ENCODE measurements at places on chromosomes 1 and 21.

GRCh38 chr1:26994020-26994786 is 711 bp downstream of the TRNP1 start:
- H3K4me3 ChIP-seq, result peak overlapping the region; percentile 84
- H3K27me3 ChIP-seq, result peaks cover 55% of the 10 kb centered on the region
- DNase-seq, result peak; percentile 20
- peaks cover 11% of the 10 kb centered on the region for H3K4me1 ChIP-seq
- H3K36me3 ChIP-seq, result no peaks in the 10 kb centered on the region

- H3K36me3 ChIP-seq, result peaks cover 5% of the 10 kb centered on the region
- H3K27me3 ChIP-seq, result no peaks in the 10 kb centered on the region
- DNase-seq, result no peak
- no peak overlapping the region for H3K27ac ChIP-seq
- no peak overlapping the region for H3K4me3 ChIP-seq
- peaks cover 7% of the 10 kb centered on the region for H3K4me1 ChIP-seq
Observed at GRCh38 chr1:23732363-23733224, 10.7 kb upstream of the ELOA start.

DNA sequence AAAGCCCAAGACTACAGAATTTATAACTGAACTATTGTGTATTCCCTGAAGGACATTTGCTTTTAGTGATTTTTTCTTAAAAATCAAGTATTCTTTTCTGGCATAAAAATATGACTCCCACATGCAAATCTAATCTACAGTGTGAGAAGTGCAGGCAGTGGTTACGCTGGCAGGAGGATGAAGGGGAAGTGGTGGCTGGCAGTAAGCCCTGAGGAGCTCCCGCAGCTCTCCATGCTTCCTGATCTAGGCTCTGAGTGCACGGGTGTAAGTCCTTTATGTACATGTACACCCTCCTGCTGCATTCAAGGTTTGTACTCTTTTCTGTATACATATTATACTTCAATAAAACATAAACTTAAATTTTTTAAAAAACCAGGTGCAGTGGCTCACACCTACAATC is 67.5 kb upstream of the PRDX6 start:
- H3K4me3 ChIP-seq, result no peak overlapping the region
- H3K4me1 ChIP-seq, result peaks cover 27% of the 10 kb centered on the region
- no peak for DNase-seq
- no peaks in the 10 kb centered on the region for H3K27me3 ChIP-seq
- peaks cover 3% of the 10 kb centered on the region for H3K36me3 ChIP-seq

- H3K4me3 ChIP-seq, result no peak overlapping the region
- H3K4me1 ChIP-seq, result peaks cover 17% of the 10 kb centered on the region
- H3K36me3 ChIP-seq, result peaks cover 5% of the 10 kb centered on the region
- no peaks in the 10 kb centered on the region for H3K27me3 ChIP-seq
- no peak for DNase-seq
Observed at GRCh38 chr1:62794053-62794452, 10.1 kb downstream of the ATG4C start.

- H3K4me3 ChIP-seq, result no peak overlapping the region
- H3K27me3 ChIP-seq, result peaks cover 33% of the 10 kb centered on the region
- DNase-seq, result no peak
- H3K4me1 ChIP-seq, result peaks cover 11% of the 10 kb centered on the region
Observed at GRCh38 chr1:178486100-178487069, 10.4 kb downstream of the CLEC20A start.

DNA sequence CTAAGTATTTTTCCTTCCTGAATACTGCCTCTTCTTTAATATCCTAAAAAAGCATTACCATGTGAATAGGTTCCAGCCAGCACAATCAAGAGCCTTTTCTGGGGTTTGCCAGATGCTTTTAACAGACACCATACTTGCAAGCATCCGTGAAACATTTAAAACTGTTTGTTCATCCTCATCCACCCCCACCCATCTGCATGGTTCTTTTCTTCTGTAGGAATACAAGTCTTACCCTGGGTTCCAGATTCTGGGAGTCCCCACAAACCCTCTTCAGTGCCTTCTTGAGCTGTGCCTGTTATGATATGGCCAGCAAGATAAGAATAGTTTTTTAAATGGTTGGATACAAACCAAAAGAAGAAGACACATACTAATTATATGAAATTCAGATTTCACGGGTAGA is 354.9 kb upstream of the PLXNA2 start:
- peaks cover 44% of the 10 kb centered on the region for H3K27me3 ChIP-seq
- H3K4me3 ChIP-seq, result no peak overlapping the region
- H3K27ac ChIP-seq, result no peak overlapping the region
- DNase-seq, result no peak
- no peaks in the 10 kb centered on the region for H3K36me3 ChIP-seq
- no peaks in the 10 kb centered on the region for H3K4me1 ChIP-seq

DNA sequence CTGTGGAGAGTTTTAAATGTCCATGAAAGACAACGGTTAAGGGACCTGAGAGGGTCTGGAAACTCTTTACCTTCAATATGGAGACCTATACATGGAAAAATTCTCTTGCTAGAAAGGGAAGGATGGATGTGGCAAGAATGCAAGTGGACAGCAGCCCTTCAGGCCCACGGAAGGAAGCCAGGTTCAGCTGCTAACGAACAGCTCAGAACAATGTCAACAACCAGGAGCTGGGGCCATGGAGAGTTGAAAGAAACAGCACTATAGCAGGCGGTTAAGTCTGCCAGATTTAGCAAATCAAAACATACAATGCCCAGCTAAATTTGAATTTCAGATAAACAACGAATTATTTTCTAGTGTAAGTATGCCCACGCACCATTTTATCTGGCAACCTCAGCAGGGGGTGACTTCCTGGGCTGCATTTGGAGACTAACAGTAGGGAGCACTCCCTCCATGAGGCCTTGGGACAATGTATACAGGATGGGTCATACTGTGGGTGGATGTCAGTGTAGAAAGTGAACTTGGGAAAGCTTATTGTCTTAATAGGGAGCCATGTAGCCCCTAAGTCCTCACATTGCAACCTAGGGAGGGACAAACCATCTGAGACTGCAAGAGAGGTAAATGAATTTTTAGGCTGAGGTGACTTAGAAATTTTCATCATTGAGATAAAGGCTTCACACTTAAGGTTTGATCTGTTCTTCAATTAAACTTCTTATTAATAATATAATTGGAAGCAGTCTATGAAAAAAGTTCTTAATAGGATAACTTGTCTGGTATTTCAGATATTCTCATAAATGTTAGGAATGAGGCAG is 7.8 kb upstream of the H3-3A start:
- no peak overlapping the region for H3K4me3 ChIP-seq
- H3K27ac ChIP-seq, result no peak overlapping the region
- no peak for DNase-seq
- H3K27me3 ChIP-seq, result no peaks in the 10 kb centered on the region
- H3K4me1 ChIP-seq, result peaks cover 3% of the 10 kb centered on the region

GRCh38 chr1:173590557-173590956 is 12.3 kb downstream of the SLC9C2 start:
- H3K4me3 ChIP-seq, result no peak overlapping the region
- H3K4me1 ChIP-seq, result no peaks in the 10 kb centered on the region
- H3K27me3 ChIP-seq, result peaks cover 12% of the 10 kb centered on the region
- no peak overlapping the region for H3K27ac ChIP-seq

- H3K27ac ChIP-seq, result no peak overlapping the region
- H3K36me3 ChIP-seq, result no peaks in the 10 kb centered on the region
- no peaks in the 10 kb centered on the region for H3K27me3 ChIP-seq
- DNase-seq, result no peak
- H3K4me3 ChIP-seq, result no peak overlapping the region
Observed at GRCh38 chr1:59151860-59152259, 145.0 kb upstream of the FGGY start.

DNA sequence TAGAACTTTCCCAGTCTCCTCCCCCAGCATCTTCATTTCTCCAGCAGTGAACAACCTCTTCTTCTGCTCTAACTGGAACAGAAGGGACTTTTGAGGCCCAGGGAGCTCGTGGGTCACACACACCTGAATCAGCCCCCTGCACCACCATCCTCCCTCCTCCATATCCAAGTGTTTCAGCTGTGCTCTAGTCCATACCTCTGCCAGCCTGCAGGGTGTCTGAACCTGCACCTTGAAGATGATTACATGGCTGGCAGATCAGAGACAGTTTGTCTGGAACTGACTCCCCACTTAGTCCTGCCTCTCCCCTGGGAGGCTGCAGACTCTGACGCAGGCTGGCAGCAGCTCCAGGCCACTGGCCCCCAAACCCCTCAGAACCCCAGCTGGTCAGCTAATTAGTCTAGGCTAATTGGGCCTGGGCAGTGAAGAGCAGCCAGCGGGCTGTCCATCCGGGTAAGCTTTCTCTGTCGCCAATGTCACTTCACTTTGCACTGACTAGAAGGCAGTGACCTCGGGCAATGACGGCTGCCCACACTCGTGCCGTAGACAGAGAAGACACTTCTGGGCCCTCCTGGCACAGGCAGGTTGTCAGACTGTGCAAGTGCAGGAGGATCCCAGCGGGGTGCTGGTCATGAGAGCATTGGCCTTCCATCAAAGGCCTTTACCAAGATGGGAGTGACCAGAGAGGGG is 12.2 kb downstream of the CAMK1G start:
- H3K27ac ChIP-seq, result no peak overlapping the region
- DNase-seq, result no peak
- H3K4me1 ChIP-seq, result peaks cover 12% of the 10 kb centered on the region
- peaks cover 4% of the 10 kb centered on the region for H3K36me3 ChIP-seq

- H3K4me1 ChIP-seq, result no peaks in the 10 kb centered on the region
- no peak for DNase-seq
- H3K4me3 ChIP-seq, result no peak overlapping the region
- no peak overlapping the region for H3K27ac ChIP-seq
Observed at GRCh38 chr1:197222025-197222685, 45.9 kb upstream of the CRB1 start.

DNA sequence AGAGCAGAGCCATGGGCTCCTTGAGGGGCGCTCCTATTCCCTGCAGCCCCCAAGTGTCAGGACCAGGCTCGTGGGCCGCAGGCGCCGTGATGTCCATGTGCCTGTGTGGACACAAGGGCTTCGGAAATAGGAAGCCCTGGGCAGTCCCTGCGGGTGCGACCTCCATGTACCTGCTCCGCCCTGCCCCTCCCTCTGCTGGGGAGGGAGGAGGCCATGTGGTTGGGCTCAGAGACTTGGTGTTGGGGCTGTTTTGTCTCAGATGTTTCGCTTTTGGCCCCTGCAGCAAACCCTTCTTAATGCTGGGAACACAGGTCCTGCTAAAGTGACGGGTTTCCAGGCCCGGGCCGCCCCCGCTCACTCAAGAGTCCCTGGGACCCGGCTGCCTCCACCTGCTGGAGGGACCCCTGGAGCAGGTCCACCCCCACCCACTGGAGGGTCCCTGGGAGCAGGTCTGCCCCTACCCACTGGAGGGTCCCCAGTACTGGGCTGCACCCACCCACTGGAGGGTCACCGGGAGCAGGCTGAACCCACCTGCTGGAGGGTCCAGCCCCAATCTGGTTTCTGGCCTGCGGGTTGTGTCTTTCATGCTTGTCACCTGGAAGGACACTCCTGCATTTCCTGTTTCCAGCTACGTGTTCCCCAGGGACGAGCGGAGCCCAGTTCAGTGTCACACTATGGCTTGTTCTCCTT is 156.5 kb downstream of the PEX14 start:
- no peak overlapping the region for H3K4me3 ChIP-seq
- no peaks in the 10 kb centered on the region for H3K4me1 ChIP-seq
- no peak overlapping the region for H3K27ac ChIP-seq
- no peak for DNase-seq

DNA sequence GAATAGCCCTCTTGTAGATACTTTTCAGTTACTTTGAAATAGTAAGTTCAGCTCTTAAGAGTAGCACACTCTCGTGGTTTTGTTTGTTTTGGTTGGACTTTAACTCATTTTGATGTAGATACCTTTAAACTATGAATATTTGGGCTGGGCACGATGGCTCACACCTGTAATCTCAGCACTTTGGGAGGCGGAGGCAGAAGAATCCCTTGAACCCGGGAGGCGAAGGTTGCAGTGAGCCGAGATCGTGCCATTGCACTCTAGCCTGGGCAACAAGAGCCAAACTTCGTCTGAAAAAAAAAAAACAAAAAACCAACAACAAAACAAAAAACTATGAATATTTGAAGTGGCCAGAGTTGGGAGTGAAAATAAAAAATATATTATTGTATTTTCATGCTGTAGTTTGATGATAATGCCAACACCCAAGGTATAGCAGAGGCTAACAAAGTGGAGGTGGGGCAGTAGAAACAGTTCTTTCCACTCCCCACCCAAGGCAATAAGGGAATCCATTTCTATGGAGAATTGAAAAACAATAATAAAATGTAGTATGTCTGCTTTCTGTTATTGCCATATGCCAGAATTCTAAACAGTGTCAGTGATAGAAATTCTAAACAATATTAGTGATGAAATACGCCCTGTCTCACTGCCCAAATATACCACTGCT is 1.7 kb downstream of the ZNF326 start:
- peak overlapping the region; percentile 97 for H3K4me3 ChIP-seq
- H3K27ac ChIP-seq, result peak overlapping the region; percentile 96
- H3K36me3 ChIP-seq, result peaks cover 4% of the 10 kb centered on the region
- peaks cover 6% of the 10 kb centered on the region for H3K27me3 ChIP-seq

All from T-helper 17 cell (primary cell).